Osteocyte (in vitro differentiated cells): ENCODE measurements at places on chromosomes 3 and 15. TPM values are rescaled to one million over a fixed set of nuclear protein-coding genes. Genes with fewer than 3 reads are reported as not detected.

ZNF660 gene
- 6.7 and 11.2 TPM in 2 replicates for total RNA-seq

DNA sequence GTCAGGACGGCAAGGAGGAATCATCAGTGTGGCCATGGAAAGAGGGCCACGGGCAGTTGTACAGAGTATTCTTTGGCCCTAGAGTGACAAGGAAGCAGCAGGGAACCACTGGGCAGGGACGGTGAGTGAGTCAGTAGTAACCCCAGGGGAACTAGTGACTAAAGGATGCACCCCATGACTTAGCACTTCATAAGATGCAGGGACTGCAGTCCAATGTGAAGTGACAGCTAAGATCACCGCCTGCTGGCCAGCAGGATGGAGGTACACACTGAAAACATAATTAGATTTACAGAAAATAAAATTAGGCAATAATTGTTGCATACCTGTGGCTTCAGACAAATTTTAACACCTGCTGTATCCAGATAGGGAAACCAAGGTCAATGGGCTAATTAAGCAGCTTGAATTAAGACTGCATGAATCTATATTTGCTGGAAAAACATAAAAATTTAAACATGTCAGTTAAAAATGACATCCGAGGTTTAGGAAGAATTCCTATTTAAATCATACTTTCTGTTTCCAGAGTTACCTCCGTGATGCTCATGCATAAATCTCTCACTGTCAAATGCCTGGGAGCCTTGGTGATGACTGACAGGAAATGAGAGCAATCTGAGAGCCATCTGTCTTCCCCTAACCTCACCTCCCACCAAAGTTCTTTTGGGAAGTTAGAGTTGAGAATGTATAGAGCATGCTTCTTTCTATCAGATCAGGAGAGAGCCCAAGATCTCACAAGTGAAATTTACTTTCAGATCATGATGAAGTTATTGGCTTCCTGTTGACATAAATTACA is 56.5 kb downstream of the DCLK3 start:
- H3K4me1 ChIP-seq = peaks cover 11% of the 10 kb centered on the region
- no peak for DNase-seq
- H3K27me3 ChIP-seq = peaks cover 8% of the 10 kb centered on the region
- no peaks in the 10 kb centered on the region for H3K36me3 ChIP-seq
- no peak overlapping the region for H3K4me3 ChIP-seq

GRCh38 chr3:10389995-10390394 is 69.1 kb upstream of the SEC13 start:
- no peaks in the 10 kb centered on the region for H3K4me1 ChIP-seq
- no peaks in the 10 kb centered on the region for H3K36me3 ChIP-seq
- no peak for DNase-seq
- H3K4me3 ChIP-seq = no peak overlapping the region
- peaks cover 37% of the 10 kb centered on the region for H3K27me3 ChIP-seq

- no peak overlapping the region for H3K27ac ChIP-seq
- peaks cover 14% of the 10 kb centered on the region for H3K36me3 ChIP-seq
- no peaks in the 10 kb centered on the region for H3K4me1 ChIP-seq
- no peak overlapping the region for H3K4me3 ChIP-seq
- DNase-seq = no peak
Observed at GRCh38 chr3:138408751-138409570, 25.5 kb upstream of the ESYT3 start.

GRCh38 chr3:116667791-116668190 is 41.8 kb upstream of the TUSC7 start:
- no peak overlapping the region for H3K27ac ChIP-seq
- DNase-seq = no peak
- no peaks in the 10 kb centered on the region for H3K4me1 ChIP-seq
- no peak overlapping the region for H3K4me3 ChIP-seq
- H3K36me3 ChIP-seq = no peaks in the 10 kb centered on the region
- H3K27me3 ChIP-seq = peaks cover 10% of the 10 kb centered on the region

GRCh38 chr3:196537319-196537984 is 22.3 kb upstream of the SMCO1 start:
- no peak overlapping the region for H3K4me3 ChIP-seq
- peaks cover 9% of the 10 kb centered on the region for H3K4me1 ChIP-seq
- H3K27me3 ChIP-seq = peaks cover 14% of the 10 kb centered on the region
- DNase-seq = no peak
- H3K27ac ChIP-seq = no peak overlapping the region
- H3K36me3 ChIP-seq = no peaks in the 10 kb centered on the region

DNA sequence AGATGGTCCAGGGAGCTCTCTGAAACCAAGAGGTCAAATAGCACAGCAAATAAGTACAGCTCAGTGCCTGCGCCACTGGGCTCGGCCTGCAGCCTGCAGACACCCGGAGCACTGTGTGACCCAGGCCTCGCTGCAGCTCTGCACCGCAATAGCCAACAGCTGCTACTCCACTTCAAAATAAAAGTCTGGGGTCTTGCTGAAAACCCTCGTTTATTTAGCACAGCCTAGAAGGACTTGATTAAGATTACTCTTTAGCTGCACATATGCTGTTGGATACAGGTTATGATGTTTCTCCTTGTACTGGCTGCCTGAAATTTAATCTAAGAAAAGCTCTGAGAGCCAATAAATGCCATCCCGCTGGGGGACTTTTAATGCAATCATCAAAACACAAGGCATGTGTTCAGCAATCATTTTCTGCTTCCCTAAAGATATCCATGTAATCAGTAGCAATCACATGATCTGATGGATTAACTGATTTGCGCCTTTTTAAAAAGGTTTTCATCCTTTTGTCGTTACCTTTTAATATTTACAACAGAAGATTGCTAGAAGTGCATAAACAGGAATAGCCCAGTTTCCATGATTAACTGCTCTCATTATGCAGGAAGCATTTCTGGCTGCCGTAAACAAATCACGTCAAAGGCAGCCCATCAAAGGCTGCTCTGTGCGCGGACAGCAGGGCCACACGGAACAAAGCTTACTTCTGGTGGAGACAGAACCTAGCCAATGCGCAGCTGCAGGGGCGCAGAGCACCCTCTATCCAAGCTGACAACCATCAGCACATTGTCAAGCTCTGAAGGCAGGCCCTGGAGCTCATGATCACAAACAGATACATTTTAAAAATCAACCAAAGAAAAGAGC is 58.8 kb downstream of the CLASP2 start:
- H3K36me3 ChIP-seq = no peaks in the 10 kb centered on the region
- H3K4me3 ChIP-seq = peak overlapping the region; percentile 74

DNA sequence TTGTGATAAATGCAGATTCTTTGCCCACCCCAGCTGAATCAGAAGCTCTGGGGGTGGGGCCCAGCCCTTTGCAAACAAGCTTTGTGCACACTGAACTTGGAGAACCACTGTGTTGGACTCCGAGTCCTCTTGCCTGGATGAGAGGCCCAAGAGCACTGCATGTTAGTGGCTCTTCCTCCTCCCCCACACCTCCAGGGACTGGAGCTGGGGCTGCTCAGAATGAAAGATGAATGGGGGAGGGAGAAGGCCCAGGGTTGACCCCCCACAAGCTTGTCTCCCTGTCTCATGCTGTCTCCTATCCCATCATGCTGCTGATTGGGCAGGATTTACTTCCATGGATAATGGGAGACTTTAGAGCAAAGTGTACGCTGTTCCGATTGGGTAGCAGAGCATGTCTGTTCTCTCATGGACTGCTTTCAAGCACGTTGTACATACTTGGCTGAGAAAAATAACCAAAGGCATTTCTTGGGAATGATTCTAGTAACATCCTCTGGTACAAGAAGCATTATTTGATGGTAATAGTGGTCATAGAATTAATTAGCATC is 99.6 kb downstream of the PGPEP1L start:
- peaks cover 49% of the 10 kb centered on the region for H3K4me1 ChIP-seq
- H3K4me3 ChIP-seq = no peak overlapping the region
- peak overlapping the region; percentile 3 for H3K27ac ChIP-seq
- H3K36me3 ChIP-seq = peaks cover 35% of the 10 kb centered on the region
- DNase-seq = no peak

- no peaks in the 10 kb centered on the region for H3K27me3 ChIP-seq
- peaks cover 24% of the 10 kb centered on the region for H3K4me1 ChIP-seq
- peak overlapping the region; percentile 6 for H3K27ac ChIP-seq
- no peak overlapping the region for H3K4me3 ChIP-seq
- no peak for DNase-seq
Observed at GRCh38 chr3:150635526-150635925, 32.4 kb downstream of the SELENOT start.

- H3K36me3 ChIP-seq = no peaks in the 10 kb centered on the region
- H3K4me3 ChIP-seq = no peak overlapping the region
- peaks cover 9% of the 10 kb centered on the region for H3K27me3 ChIP-seq
Observed at GRCh38 chr3:60330107-60330506, 921.1 kb downstream of the FHIT start.
